ENCODE measurements at places on chromosomes 12 and 14. TPM values are rescaled to one million over a fixed set of nuclear protein-coding genes. Genes with fewer than 3 reads are reported as not detected.

DNA sequence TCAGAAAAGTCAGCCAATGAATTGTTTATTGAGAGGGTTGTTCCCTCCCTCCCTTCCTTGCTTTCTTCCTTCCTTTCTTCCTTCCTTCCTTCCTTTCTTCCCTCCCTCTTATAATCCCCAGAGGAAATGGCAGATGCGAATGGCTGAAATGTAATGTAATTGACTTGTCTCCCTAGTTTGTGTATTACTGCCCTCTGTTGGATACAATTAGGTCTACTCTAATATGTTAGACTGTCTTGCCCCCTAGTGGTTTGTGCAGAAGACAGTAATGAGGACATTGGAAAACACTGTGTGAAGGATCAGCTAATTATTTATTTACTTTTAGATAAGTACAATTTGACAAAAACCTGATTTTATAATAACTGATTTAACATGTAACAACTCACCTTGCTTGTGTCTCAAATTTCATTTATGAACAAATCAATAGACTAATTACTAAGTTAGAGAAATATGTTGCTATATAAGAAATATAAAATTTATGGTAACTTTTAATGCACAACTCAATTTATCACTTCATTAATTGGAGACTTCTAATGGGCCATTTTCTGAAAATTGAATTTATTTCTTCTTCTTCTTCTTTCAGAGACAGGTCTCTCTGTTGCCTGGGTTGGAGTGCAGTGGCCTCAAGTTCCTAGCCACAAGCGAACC is 229.8 kb upstream of the LRIG3 start:
- DNase-seq: no peak

DNA sequence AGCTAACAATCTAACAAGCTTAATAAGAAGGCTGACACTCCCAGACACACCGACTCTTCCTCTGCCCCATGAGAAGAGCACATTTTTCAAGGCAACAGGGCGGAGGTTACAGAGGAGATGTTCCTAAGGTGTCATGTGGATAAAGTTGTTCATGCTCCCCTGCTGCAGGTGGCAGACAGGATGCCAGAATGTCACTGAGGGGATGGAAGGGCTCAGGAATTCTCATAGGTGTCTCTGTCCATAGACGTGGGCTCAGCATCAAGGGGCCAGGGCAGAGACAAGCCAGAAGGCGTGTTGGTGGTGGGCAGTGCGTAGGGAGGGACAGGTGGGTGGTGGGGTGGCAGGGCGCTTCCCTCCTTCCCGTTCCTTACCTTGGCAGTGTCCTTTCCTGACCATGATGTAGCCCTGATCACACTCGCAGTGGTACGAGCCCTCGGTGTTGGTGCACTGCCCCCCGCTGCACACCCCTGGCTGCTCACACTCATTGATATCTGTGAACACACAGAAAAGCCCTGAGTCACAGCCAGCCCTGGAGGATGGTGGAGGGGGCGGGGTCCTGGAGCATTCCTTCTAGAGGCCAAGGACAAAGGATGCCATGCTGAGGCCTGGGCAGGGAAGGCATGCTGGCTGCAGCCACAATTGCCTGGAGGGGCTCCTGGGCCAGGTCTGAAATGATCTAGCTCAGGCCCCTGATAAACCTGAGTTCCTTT is 23.0 kb downstream of the ISCA2 start:
- no peak for DNase-seq

- peak; percentile 30 for DNase-seq
Observed at GRCh38 chr12:40693207-40693821, 1.1 kb downstream of the CNTN1 start.

PTCSC3 gene
- total RNA-seq: 42.0 TPM

HHIPL1 gene
- 1.1 TPM for total RNA-seq

All from thyroid gland (tissue), 4 donors.